ENCODE measurements at places on chromosomes 6 and 20. TPM values are rescaled to one million over a fixed set of nuclear protein-coding genes. Genes with fewer than 3 reads are reported as not detected.
A peak's percentile ranks its signal among the peaks of the same experiment; 100 is the strongest.

Gene TRIM10
- total RNA-seq: 0.98 TPM

Gene OXT
- not detected for total RNA-seq

Gene PPIL6
- total RNA-seq: 3.3 TPM

Gene TEAD3
- 21.8 TPM for total RNA-seq

Gene MYLK2
- 0.34 TPM for total RNA-seq

Gene VSTM2L
- total RNA-seq: 0.69 TPM

Gene MCCD1
- total RNA-seq: not detected

Gene C20orf141
- total RNA-seq: not detected

Gene TBCC
- 17.1 TPM for total RNA-seq

DNA sequence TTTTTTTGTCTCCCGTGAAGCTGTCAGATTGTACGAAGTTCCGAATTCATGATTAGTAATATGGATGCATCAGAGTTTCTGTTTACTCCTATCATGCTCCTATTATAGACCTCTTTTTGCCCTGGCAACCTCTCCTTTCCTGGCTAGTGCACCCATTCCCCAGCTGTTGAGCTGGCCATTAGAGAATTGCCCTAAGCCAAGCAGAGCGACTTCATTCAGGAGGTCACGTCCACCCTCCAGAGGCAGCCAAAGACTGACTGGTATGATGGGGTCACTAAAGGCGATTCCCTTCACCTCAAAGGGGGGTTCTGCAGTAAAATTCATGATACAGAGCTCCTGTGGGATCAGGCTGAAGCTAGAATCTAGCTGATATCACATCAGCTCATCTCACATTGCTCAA, 351.9 kb downstream of the BTBD3 start:
- no peak for DNase-seq

GRCh38 chr6:2999618-3000557, at the start of gene NQO2:
Gene NQO2 (plus strand): TSS chr6:2999894. CDS start chr6:3006553, 6,659 bp downstream.
- DNase-seq: peak; percentile 71

GRCh38 chr20:52852714-52853113, 119.4 kb upstream of the TSHZ2 start:
- no peak for DNase-seq

GRCh38 chr6:39530201-39530759, 194.9 kb downstream of the KIF6 start:
- DNase-seq: no peak

DNA sequence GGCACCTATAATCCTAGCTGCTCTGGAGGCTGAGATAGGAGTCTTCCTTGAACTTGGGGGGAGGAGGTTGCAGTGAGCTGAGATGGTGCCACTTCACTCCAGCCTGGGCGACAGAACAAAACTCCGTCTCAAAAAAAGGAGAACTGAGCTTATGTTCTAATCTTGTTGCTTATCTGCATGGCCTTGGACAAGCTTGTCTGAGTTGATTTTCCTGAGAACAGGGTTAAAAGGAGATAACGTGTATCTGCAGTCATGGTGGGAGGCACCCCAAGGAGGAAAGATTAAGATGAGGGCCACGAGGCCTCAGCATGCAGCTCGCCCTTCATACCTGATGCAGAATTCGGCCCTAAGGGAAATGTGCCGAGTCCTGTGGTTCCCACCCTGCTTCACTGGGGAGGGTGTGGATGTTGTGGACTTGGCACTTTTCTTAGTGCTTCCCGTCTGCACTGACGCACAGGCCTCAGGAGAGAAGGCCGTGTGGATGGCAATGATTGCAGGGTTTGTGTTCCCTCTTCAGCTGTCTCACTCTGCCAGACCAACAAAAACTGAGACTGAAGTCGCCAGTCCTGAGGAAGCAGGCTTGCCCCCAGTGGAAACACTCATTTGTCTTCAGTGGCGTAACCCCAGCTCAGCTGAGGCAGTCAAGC, 56.3 kb downstream of the EZR start:
- no peak for DNase-seq

GRCh38 chr6:15287670-15288375, 42.0 kb downstream of the JARID2 start:
- no peak for DNase-seq

- DNase-seq: no peak
Observed at GRCh38 chr6:119895626-119896025, 546.1 kb upstream of the MAN1A1 start.

DNA sequence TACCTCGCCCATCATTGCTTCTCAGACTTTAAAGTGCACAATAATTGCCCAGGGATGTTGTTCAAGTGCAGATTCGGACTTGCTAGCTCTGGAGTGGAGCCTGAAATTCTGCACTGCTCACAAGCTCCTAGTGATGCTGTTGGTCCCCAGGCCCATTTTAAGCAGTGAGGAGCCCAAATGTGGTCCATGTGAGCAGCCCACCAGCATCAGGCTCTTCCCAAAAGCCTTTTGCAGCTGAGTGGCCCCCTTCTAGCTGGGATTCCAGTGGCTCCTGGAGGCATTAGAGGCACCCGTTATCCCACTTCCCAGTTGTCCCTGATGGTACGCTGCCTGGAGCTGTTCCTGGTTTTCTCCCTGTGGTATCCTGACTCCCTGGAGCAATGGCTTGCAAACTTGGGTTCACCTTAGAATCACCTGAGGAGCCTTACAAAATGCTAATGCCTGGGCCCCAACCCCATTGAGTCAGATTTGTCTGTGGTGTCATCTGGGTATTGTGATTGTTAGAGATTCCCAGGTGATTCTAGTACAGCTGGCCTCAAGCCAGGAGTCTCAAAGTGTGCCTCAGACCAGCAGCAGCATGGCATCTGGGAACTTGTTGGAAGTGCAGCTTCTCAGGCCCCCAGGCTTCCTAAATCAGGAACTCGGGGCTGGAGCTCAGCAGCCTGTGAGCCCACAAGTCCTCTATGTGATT, 186.9 kb upstream of the SLC24A3 start:
- DNase-seq: no peak

- DNase-seq: no peak
Observed at GRCh38 chr6:167492100-167492449, 167.2 kb downstream of the TTLL2 start.

- DNase-seq: no peak
Observed at GRCh38 chr6:36607683-36608386, 13.7 kb downstream of the SRSF3 start.

- DNase-seq: no peak
Observed at GRCh38 chr20:37981568-37981967, 51.7 kb downstream of the TTI1 start.

DNA sequence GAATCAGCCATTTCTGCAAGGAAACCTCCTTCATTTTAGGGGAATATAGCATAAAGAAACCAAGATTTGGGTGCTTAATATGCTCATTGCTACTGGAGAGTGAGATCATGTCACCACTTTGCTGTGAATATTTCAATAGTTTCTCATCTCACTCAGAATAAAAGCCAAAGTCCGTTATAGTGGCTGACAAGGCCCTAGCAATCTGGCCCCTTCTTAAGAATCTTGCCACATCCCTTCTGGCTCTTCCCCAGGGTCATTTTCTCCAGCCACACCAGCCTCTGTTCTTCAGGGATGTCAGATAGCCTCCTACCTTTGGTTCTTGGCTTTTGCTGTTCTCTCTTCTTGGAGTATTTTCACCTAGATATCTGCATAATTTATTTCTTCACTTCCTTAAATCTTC, 24.8 kb upstream of the MLIP start:
- no peak for DNase-seq

DNA sequence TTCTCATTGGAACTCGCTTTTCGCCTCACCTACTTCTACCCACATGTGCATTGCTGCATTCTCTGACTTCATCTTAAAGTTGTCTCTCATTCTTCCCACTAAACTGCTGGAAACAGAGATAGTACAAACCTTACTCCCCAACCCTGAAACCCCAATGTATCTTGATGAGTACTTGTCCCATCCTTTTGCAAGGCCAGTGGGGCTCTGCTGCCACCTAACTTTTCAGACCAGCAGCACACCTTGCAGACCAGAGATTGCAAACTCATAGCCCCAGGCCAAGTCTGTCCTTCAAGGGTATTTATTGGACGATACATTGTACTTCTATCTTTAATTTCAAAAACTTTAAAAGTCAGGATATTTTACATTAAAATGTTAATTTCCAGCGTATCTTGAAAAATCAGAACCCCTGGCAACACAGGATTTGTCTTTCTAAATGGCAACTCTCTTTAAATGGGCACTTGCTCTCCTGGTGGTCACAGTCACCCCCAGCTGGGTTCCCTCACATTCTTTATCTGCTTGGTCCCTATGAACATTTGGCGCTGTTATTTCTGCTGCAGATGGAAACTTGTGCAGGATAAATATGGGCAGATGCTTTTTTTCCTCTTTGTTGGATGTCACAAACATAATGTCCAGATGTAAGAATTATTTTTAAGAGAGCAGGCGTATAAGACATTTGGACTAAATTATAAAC, 83.9 kb downstream of the SOD2 start:
- peak; percentile 58 for DNase-seq

GRCh38 chr6:135322427-135323201, 141.5 kb downstream of the MYB start:
- DNase-seq: no peak

GRCh38 chr6:45631396-45631795, 253.7 kb upstream of the SUPT3H start:
- DNase-seq: no peak

DNA sequence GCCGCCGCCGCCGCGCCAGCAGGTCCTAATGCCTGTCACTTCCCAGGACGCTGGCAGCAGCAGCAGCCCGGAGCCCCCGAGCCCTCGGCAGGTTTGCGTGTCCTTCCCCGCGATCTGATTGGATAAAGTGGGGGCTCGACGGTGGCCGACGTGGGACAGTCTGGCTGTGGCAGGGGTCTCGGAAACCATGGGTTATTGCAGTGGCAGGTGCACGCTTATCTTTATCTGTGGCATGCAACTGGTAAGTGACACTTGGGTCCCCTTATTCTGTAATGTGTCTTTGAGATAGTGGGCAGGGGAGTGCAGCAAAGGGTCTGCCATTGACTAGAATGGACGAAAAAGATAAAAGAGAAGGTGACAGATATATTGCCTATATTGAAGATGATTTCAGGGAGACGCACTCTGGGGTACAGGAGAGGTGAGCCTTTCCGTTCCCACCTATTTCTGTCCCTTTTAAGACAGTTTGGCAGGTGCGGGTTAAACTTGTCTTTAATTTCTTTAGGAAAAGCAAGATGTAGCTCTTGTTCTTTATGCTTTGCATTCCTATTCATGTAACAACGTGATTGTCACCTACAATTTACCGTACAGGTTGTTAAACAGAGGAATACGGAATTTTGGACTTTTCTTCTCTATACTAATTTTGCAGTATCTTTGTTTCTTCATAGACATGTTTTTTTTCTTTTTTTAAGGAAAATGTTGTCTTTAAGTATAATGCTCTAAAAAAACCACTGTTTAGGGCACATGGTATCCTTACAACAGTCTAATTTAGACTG, 535 bp downstream of the NKAIN2 start:
- DNase-seq: no peak

GRCh38 chr6:95521181-95521580, 56.2 kb upstream of the MANEA start:
- DNase-seq: no peak

GRCh38 chr6:67535946-67536345, 1099.1 kb upstream of the ADGRB3 start:
- DNase-seq: no peak

- no peak for DNase-seq
Observed at GRCh38 chr6:6713657-6714056, 125.1 kb downstream of the LY86 start.

- DNase-seq: no peak
Observed at GRCh38 chr6:1499777-1500176, 109.9 kb upstream of the FOXC1 start.
